LHCN-M2 (cell line): ENCODE measurements at places on chromosomes 6 and 20. TPM values are rescaled to one million over a fixed set of nuclear protein-coding genes. Genes with fewer than 3 reads are reported as not detected.
A peak's percentile ranks its signal among the peaks of the same experiment; 100 is the strongest.

- DNase-seq = peak; percentile 24
Measured at GRCh38 chr6:118391086-118391485, 157.0 kb upstream of the PLN start.

Gene ADGRF1
- not detected in 2 replicates for total RNA-seq

DNA sequence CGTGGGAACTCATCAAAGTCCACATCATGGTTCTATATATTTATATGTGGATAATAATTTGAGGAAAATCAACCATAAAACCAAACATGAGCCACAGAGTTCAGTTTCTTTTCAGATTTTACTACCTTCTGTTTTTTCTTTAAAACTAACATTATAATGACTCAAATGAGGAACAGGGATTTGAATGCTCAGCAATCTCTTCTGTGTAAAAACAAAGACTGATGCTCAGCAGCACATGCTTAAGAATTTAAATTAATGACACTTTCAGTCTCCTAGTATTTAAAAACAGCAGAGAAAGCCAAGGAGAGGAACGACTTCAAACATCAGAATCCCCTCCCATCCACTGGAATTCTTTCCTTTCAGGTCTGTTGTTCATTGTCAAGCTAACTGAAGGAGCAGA, 72.7 kb downstream of the PSMG4 start:
- DNase-seq = no peak

GRCh38 chr6:77466055-77466450, 2.8 kb upstream of the HTR1B start:
- peak; percentile 77 for DNase-seq

- no peak for DNase-seq
Measured at GRCh38 chr20:40704828-40705227, 15.8 kb upstream of the MAFB start.

Gene SMLR1
- total RNA-seq = not detected in 2 replicates

GRCh38 chr6:82017288-82017687, 230.3 kb downstream of the IBTK start:
- peak; percentile 99 for DNase-seq

DNA sequence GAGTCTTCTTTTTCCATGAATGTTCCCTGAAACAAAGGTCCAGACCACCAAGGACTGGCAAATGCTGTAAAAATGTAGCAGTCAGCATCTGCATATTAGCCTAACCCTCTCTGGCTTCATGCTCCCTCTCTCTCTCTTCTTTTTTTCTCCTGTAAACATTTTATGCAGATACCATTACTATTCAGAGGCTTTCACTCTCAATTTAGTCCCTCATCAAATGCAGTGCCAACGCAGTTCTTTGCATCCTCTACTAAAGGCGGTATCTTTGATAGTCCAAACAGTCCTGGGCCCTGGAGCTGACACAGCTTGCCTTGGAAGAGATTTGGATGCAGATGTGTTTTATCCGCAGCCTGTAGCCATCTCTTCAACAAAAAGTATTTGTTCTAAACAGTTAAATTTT, 167.1 kb upstream of the MMS22L start:
- no peak for DNase-seq

GRCh38 chr6:38133932-38134703, 314.6 kb downstream of the ZFAND3 start:
- no peak for DNase-seq

Gene C6orf132
- 0.45 and 0.75 TPM in 2 replicates for total RNA-seq

Gene PCSK2
- total RNA-seq = not detected in 2 replicates

GRCh38 chr6:72425003-72425681, 196.7 kb upstream of the KCNQ5 start:
- DNase-seq = peak; percentile 90

DNA sequence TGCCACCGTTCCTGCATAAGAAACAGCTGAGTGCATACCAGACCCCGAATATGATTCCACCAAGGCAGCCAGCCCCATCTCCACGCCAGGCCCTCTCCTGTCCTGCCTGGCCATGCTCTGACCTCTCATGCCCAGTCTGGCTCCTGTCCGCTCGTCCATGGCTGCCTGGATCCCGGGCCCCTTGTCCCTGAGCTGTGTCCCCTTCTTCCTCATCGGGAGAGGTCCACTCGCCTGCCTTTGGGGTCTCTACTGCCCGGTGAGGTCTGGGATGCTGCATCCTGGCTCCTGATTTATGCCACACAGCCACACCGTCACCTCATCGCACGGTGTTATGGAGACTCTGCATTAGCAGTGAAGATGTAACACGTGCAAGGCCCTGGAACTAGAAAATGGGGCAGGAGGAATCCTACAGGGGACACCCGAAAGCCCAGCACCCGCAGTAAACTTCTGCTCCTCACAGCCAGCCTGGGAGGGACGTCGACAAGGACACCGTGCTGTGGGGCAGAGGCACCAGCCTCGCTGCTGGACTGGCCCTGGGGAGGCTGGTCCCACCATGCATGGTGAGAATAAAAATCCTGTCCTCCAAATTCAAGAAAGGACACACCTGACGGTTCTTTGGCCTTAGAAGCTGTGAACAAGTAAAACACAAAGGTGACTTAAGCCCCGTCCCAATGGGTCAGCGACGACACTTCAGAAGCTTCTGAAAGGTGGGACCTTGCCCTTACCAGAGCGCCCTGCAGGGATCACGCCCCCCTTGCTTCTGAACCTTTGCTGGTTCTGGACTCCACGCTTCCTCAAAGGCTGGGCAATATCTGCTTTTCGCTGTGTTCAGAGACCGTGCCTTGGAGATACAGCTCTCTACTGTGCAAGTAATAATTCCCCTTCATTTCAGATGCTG, 103.0 kb downstream of the DLL1 start:
- DNase-seq = no peak

- DNase-seq = no peak
Measured at GRCh38 chr6:150093397-150093796, 24.5 kb upstream of the ULBP3 start.

Gene HCRTR2
- not detected in 2 replicates for total RNA-seq

Gene COL21A1
- total RNA-seq = 0.26 and 12.9 TPM in 2 replicates

DNA sequence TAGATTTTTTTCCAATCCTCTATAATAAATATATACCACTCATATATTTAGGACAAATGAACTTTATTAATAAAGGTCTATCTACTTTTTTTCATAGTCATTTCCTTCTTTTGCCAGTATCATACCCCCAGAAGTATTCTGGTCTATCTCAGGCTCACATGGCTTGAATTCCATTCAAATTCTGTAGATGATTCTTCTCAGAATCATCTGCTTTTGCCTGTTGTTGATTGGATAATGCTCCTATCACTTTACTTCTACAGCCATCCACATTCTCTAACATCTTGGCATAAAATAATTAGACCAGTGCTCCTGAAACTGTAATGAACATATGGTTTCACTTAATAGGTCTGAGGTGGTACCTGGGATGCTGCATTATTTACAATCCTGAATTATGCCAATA, 121.2 kb downstream of the GFRAL start:
- no peak for DNase-seq

DNA sequence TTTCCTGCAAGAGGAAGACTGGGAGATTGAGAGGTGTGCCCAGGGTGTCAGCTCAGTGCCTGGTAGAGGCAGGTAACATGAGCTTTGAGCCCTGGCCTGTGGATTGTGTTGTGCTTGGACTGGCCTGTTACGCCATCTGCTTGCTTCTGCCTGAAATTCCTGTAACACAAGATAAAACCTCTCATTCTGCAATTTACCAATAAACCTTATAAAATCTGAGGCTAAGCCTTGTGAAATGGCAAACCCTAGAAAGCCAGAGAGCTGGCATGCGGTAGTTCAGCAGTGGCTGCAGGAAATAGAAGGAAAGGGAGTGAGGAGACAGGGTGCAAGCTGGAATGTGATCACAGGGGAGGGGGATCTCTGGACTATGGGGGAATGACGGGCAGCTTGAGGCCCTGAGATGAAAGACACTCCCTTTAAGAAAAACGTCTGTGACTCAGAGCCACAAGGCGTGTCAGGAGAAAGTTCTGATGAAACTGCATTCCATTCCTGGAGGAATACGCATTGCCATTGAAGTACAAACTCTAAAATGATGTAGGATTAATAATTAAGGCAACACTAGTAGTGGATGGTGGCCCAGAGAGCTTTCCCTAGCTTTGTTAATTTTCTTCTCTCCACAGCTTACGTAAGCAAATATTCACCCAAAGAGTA, 26.3 kb upstream of the TFAP2A start:
- peak; percentile 93 for DNase-seq

DNA sequence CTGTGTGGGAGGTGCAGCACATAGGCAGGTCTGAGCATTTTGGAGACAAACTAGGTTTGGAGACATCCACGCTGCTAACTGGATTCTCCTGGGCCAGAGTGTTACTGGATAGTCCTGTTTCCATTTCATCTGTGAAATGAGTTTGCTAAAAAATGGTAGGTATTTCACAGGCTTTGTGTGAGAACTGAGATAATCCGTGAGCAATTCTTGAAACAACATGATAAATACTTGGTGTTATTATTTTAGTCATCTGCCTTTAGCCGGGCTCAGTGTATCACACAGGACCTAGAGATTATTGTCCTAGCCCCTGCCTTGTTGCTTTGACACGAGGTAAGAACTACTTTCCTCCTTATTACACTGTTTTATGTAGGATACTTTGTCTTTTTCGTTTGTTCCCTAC, 63.0 kb downstream of the PRR18 start:
- DNase-seq = no peak

DNA sequence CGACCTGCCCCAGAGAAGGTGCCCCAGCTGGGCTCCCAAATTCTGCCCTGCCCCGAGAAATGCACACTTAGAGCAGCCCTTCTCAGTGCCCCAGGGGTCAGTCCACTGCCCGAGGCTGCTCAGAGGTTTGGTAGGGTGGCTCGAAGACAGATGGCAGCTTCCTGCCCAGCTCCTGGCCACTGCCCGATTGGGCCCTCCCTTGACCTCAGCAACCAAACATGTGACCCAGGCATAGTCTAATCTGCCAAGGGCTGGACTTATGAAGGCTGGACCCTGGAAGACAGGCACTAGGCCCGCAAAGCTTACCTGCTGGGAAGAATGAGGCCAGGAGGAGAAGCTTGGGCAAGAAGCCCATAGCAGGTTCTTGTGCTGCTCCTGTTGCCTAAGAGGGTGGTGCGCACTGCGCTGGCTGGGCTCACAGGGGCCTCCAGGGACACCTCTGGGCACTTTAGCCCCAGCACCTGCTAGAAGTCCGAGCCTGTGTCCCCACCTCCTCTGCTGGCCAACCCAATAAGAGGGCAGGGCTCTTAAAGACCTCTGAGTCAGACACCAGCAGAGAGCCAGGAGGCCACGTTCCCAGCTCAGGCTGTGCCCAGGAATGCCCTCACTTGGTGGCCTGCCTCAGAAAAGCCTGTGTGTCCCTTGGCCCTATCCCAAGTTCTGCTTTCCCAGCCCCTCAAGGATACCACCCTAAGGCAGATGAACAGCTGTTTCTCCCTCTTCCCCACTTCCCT, 5.5 kb downstream of the SIGLEC1 start:
- peak; percentile 39 for DNase-seq

- no peak for DNase-seq
Measured at GRCh38 chr6:158387036-158387435, 74.8 kb downstream of the TULP4 start.

GRCh38 chr6:86963352-86963751, 26.0 kb downstream of the HTR1E start:
- DNase-seq = no peak

- DNase-seq = no peak
Measured at GRCh38 chr20:59603781-59604541, at the start of gene PHACTR3. Gene PHACTR3 (plus strand): TSS chr20:59604540. CDS start chr20:59605015, 475 bp downstream.

DNA sequence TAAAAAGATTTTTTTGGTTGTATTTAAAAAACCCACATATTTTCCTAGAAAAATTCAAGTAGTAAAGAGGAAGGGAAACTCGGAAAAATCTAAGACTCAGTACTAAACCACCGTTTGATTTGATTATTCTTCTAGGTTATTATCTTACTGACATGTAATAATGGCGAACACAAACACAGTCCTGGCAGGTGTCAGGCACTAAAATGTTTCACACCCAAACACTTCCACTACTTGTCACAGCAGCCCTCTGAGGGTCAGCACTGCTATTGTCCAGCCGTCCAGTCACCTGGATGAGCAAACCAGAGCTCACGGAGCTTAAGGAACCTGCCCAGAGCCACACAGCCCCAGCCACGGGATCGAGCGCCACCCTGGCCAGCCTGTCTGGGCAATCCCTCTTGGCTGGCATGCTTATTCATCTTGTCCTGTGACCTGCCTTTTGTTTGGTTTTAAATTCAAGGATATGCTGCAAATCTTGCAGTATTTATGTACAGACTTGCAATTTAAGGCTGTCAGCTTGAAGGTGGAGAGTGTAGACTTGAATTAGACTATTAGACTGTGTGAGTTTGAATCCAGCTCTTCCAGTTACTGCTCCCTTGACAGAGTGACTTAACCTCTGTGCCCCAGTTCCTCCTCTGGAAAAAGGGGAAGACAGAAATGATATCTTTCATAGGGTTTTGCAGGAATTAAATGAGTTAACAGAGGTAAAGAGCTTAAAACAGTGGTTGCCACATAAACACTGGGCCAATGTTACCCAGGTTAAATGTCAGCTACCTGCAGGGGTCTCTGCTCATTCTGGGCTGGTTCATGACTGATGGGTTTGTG, 82.2 kb downstream of the CDYL start:
- no peak for DNase-seq

DNA sequence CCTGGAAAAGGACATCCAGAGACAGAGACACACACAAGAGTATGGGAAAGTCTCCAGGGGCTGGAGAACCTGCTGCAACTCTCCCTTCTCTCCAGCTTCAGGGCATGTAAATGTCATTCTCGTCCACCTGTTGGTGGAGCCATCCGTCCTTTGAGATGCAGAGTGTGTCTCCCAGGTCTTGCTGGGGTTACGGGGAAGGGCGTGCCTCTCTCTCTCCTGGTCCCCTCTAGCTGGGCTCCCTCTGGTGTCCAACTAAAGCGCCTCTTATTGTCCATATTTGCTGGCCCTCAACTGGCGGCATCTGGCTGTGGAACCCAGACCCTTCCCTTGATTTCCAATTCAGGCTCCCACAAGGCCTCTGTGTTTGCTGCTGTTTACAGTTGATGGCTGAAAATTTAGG, 244.1 kb downstream of the BMP7 start:
- no peak for DNase-seq

DNA sequence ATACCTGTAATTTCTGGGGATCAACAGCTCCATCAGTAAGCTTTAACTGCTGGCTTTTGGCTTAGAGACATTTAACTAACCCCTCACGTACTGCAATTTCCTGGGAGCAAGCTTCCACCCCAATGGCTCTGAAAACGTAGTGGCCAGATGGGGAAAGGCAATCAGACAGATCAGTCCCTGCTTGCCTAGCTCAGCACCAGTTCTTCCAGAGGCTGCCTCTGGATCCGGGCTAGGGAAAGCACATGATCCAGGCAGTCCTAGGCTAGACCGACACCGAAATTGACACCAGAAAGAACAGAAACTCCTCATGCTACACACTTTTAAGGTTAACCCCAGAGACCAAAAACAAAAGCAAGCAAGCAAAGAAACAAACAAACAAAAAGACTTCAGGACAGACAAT, 13.3 kb downstream of the PREP start:
- DNase-seq = no peak
